ENCODE measurements at places on chromosomes 7 and 10.

- no peak for DNase-seq
These were observed 335.9 kb downstream of the WDR37 start for GRCh38 chr10:1392127-1392526.

DNA sequence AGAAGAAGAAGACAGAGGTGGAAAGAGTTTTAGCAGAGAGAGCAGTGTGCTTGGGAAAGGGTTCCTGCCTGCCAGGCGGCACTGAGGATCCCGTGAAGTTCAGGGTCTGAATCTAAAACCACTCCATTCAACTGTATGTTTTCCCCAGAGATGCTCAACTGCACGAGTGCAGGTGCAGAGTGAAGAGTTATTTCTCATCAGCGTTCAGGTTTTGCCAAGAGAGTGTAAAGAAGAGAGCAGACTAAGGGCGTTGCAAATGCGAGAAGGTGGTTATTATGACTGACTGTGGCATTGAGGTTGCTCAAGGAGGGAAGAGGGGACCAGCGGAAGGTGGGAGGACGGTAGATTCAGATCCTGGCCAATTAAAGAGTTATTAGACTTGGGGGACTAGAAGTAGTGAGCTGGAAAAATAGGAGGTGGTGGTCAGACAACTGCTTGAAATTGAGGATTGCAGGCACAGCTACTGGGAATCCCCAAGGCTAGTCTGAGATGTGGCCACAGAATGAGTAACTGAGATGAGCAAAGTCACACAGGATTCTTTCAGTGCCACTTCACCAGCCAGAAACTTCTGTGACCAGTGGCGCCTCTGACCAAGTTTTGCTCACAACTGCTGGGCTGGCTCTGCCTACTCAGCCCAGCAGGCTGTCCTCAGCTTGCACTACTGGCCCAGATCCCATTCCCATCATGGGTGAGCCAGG is 29.1 kb downstream of the STRA8 start:
- DNase-seq = no peak

GRCh38 chr10:85657476-85658113 is 709.0 kb downstream of the GRID1 start:
- DNase-seq = no peak

- DNase-seq = no peak
These were observed 524.4 kb upstream of the FOXK1 start for GRCh38 chr7:4157651-4158050.

GRCh38 chr7:76513817-76514799 is 3.8 kb downstream of the UPK3B start:
- no peak for DNase-seq

DNA sequence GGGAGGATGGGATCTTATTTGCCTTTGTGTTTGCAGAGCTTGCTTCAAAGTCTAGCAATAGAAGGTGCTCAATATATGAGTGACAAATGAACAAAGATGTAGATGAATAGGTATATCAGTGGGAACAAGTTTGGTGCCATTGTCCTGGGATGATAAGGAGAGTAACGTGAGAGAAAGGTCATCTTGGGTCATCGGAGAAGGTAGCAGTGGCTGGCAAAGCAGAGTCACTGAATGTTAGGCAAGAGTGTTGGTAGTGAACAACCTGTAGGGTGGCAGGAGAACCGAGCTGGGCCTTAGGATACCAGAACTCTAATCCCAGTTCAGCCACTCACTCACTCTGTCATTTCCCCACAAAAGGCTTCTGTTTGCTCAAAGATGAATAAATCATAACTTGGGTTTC is 87.2 kb downstream of the CCDC71L start:
- DNase-seq = no peak

- peak; percentile 72 for DNase-seq
These were observed 149.5 kb upstream of the SVIL start for GRCh38 chr10:29784175-29784773.

DNA sequence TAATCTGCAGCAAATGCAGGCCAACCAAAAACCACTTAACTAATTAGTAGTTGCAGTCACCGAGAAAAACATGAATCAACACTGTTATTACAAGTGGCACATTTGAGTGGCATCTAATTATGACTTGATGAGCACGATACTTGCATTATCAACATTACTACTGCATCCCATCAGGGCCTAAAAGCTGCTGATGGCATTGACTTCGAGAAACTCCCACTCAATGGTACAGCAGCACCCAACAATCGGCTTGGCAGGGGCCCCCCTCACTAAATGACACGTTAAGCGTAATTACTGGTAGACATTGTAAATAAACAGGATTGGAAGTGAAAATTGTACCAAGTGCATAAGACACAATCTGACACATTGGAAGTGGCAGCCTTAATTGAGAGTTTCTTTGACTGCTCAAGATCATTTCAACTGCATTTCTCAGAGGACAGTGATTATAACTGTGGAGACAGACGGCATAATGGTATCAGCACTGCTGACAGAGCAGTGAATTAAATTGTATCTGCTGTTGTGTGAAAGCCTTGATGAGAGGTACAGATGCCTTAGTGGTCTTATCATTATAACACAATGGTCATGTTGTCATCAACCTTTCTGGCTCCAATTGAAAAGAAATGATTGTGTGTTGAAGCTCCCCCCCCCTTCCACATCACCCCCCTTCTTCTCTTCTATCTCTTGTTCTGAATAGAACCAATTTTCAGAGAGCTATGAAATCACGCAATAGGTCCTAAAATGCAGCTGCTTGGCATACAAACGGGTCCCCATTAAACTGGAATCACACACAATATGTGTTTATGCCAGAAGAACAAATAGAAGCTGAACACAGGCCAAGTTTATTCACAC is 43.4 kb downstream of the SHTN1 start:
- no peak for DNase-seq

DNA sequence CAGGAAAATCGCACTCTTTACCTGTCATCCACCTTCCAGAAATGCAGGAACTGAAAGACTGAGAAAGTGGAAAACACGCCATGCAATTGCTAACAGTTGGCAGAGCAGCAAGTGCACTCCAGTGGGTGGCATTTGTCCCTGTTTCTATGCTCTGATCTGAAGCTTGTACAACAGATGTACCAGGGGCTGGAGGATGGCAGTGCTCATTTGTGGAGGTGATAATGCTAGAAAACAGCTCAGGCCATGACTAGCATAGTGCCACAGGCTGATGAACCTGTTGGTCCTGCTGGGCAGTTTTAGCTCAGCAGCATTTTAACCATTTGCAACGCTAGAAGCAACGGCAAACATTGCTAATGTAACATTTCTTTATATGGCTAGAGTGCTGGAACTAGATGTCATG is 199.9 kb upstream of the NRP1 start:
- DNase-seq = no peak

DNA sequence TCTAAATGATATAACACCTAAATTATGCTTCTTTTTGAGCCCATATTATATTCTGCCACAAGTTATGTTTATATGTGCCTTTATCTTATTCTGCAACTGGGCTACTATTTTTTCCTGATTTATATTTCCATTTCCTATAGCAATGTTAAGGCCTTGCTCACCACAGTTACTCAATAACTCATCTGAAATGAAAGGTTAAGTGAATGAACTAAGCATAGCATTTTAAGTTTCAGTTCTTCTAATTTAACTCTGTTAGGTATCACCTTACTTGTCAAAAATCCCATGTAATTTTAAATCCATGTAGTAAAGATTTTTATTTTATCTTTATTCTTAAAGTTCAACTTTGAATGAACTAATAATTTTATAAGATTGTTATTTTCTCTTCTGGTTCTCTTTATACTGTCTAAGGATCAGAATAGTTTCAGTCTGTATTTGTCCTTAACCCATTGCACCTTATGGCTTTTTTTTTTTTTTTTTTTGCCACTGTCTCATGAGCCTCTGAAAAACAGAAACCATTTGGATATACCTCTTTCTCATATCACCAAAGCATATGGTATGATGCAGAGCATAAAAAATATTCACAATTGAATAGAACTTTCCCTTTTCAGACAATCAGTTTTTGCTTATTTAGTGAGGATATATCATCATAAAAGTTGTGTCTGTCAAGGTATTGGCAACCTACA is 301.8 kb upstream of the ZWINT start:
- no peak for DNase-seq

- no peak for DNase-seq
These were observed 1.5 kb downstream of the LZTS2 start for GRCh38 chr10:101000915-101001658.

GRCh38 chr7:134645935-134646334 is 718 bp upstream of the BPGM start:
- DNase-seq = no peak

GRCh38 chr10:74585231-74586087 is 240.9 kb upstream of the KAT6B start:
- no peak for DNase-seq

GRCh38 chr10:129032372-129033313 is 434.4 kb upstream of the MGMT start:
- no peak for DNase-seq

- no peak for DNase-seq
These were observed 18.3 kb upstream of the ST8SIA6 start for GRCh38 chr10:17472481-17473227.

DNA sequence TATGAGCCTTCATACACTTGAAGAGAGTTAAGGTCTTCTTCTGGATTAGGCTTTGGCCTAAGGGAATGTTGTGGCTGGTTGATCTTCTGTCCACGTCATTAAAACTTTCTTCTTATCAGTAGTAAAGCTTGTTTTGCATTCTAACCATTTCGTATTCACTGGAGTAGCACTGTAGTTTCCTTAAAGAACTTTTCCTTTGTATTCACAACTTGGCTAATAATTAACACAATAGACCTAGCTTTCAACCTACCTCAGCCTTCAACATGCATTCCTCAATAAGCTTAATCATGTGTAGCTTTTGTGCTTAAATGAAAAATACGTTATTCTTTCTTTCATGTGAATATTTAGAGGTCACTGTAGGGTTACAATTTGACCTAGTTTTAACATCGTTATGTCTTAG is 42.8 kb downstream of the AKR1C8 start:
- DNase-seq = no peak

DNA sequence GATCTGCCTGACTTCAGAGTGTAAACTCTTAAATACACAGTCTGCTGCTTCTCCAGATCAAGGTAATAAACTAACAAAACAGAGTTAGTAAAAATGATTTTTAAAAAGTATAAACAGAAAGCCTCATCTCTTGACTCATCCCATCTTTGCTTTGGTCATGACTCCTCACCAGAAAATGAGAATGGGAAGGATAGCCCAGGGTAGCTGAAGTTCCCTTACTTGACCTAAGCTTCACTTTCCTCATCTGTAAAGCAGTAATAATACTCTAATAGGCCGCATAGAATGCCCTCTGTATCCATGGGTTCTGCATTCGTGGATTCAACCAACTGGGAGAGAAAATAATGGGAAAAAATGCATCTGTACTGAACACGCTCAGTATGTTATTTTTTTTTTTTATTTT is 11.3 kb upstream of the SLC25A28 start:
- no peak for DNase-seq

- DNase-seq = no peak
These were observed 312.4 kb downstream of the CALN1 start for GRCh38 chr7:72099784-72100183.

DNA sequence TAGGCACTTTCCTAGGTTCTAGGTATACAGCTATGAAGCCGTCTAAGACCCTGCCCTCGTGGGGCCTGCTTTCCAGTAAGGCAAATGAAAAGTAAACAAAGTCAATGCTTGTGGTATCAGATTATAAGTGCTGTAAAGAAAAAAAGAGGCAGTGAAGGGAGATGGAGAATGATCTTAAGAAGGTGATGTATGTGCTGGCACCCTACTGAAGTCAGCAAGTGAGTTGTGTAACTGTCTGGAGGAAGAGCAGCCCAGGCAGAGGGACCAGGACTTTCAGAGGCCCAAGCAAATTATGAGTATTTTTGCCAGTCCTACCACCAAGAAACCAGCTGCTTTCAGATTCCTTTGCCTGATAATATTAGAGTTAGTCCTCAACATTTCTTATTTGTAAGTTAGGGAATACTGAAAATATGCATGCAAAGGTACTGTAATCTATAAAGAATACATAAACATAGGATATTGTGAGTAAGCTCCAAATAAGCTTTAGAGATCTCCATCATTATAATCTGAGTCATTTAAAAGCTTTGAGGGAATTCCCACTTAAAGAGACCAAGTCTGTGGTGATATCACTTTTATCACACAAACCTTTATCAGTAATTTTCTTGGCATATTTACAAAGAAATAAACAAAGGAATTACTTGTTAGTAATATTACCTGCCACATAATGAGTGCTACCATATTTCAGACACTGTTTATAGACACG is 329.2 kb upstream of the LRGUK start:
- no peak for DNase-seq

DNA sequence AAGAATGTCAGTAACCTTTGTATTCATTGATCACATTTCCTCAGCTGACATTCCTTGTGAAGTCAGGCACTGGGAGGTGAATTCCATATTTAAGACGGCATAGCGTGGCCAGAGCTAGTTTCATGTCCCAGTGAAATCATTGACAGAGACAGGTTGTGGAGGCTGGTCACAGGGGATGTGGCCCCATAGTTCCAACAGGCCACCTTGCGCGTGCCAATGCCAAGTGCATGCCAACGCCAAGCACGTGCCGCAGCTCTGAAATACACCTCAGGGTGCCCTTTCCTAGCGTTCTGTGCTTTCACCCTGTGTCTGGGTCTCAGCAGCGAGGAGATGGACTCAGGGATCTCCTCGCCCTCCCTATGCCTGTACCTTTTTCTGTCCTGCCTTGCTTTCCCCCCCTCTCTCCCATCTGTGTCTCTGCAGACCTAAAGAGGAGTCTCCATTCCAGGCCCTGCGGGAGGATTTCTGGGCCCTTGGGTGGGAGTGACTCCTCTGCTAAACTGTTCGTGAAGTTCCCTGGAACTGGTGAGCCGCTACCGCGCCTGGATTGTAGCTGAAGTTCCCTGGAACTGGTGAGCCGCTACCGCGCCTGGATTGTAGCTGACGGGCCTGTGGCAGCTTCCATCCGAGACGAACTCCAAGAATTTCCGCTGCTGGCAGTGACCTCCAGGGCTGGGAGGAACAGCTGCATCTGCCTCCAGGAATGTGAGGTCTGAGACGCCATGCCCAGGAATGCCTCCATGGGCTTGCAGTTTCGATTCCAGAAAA is 19.7 kb downstream of the AQP1 start:
- DNase-seq = no peak

DNA sequence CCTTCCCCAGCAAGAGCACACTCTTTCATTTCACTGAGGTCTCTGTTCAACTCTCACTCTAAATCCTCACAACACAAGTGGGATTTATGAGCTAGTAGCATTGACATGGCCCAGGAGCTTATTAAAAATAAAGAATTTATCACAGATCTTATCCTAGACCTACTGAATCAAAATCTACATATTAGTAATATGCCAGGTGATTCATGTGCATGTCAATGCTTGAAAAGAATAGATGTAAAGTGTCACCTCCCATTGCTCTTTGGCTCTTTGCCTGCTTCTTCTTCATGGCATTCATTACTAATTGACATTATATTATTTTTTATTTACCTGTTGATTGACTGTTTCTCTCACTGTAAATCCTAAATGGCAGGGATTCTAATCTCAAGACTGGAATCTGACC is 459.2 kb upstream of the LRRTM3 start:
- DNase-seq = no peak

Data from HS-27A (cell line).